ENCODE measurements at places on chromosomes 7 and 10. TPM values are rescaled to one million over a fixed set of nuclear protein-coding genes. Genes with fewer than 3 reads are reported as not detected.
A peak's percentile ranks its signal among the peaks of the same experiment; 100 is the strongest.

DNA sequence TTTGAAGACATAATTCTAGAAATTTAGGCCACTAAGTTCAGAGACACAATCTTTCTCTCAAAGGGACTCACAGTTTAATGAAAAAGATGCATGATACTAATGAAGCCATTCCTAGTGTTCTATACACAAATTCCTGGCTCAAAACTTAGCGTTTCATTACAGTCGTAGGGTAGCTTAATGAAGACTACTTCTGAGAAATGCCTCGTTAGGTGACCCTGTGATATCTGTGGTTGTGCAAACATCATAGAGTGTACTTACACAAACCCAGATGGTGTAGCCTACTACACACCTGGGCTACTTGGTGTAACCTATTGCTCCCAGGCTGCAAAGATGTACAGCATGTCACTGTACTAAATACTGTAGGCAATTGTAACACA, 488 bp upstream of the CHCHD3 start:
- peaks cover 34% of the 10 kb centered on the region for H3K4me1 ChIP-seq
- no peak overlapping the region for H3K27ac ChIP-seq
- no peaks in the 10 kb centered on the region for H3K36me3 ChIP-seq
- DNase-seq, result no peak

DNA sequence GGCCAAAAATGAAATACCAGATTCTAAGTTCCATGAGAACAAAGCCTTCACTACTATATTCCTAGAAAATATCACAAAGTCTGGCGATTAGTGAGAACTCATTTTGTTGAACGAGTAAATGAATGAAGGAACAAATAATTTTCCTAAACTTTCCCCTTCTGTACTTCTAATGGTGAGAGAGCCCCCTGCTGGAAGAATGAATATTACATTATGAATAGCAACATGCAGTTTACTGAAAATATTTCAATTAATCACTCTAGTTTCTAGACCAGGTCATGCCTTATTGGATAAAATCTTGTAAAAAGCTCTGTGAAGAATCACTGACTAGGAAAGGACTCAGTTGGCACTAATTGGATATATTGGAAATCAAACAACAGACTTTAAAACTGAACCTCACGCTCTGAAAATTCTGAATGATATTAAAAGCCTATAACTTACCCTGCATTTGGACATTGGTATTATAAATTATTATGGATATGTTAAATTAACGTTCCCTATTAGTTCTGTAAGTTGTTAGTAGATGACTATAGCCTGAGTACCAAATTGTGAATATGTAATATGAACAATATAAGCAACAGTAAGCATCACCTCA, 32.4 kb upstream of the MTPN start:
- DNase-seq, result no peak
- no peaks in the 10 kb centered on the region for H3K4me1 ChIP-seq
- H3K27ac ChIP-seq, result no peak overlapping the region
- H3K27me3 ChIP-seq, result no peaks in the 10 kb centered on the region

- DNase-seq, result no peak
- peaks cover 74% of the 10 kb centered on the region for H3K36me3 ChIP-seq
These were observed 68.5 kb downstream of the EZH2 start for GRCh38 chr7:148815612-148816011.

DNA sequence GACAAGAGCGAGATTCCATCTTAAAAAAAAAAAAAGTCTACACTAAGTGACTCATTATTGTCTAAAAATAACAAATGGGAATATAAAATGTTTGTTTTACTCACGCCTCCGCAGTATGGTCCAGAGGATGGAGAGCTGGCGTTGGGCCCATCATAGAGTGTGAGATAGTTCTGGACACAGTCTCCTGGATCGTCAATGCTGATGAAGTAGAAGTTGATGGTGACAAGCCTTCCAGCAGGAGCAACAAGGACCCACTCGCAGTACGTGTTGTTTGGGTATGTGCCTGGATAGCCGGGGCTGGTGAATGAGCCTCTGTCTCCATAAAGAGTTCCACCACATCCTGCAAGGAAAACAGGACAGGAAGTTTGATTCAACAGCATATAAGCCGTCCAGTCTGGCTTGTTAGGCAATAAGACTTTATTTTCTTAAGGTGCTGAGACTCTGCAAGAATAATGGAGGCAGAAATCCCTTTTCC, 11.5 kb upstream of the RSU1 start:
- no peaks in the 10 kb centered on the region for H3K27me3 ChIP-seq
- no peaks in the 10 kb centered on the region for H3K36me3 ChIP-seq
- peak overlapping the region; percentile 40 for H3K27ac ChIP-seq

DNA sequence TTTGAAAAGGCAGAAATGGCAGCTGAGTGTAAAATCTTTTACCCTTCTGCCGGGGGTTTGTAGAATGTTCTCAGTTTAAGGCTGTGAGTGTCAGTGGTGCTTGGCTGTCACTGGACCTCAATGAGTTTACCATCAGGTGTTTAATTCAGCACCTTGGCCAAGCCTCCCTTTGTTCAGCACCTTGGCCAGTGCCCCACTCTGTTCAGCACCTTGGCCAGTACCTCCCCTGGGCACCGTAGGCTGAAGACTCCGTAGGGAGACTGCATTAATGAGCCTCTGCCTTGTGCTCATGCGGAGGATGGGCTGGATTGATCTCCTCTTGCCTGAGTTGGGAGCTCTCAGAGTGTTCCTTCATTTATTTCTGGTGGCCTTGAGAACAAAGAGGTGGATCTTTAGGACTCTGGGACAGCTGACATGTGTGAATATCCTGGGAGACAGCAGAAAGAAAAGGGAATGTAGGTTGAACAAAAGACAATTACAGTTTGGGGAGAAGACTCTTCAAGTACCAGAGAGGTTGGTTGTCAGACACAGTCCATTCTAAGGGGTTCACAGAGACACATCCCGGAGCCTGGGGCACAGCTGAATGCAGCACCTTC, 1.6 kb downstream of the FAM24A start:
- H3K4me3 ChIP-seq, result no peak overlapping the region
- peak; percentile 23 for DNase-seq
- no peaks in the 10 kb centered on the region for H3K36me3 ChIP-seq
- no peaks in the 10 kb centered on the region for H3K27me3 ChIP-seq
- H3K27ac ChIP-seq, result no peak overlapping the region

- DNase-seq, result no peak
- H3K36me3 ChIP-seq, result no peaks in the 10 kb centered on the region
- peaks cover 100% of the 10 kb centered on the region for H3K27me3 ChIP-seq
- H3K4me1 ChIP-seq, result peaks cover 39% of the 10 kb centered on the region
- H3K27ac ChIP-seq, result no peak overlapping the region
These were observed 5.4 kb downstream of the EMX2 start for GRCh38 chr10:117547716-117548668.

DNA sequence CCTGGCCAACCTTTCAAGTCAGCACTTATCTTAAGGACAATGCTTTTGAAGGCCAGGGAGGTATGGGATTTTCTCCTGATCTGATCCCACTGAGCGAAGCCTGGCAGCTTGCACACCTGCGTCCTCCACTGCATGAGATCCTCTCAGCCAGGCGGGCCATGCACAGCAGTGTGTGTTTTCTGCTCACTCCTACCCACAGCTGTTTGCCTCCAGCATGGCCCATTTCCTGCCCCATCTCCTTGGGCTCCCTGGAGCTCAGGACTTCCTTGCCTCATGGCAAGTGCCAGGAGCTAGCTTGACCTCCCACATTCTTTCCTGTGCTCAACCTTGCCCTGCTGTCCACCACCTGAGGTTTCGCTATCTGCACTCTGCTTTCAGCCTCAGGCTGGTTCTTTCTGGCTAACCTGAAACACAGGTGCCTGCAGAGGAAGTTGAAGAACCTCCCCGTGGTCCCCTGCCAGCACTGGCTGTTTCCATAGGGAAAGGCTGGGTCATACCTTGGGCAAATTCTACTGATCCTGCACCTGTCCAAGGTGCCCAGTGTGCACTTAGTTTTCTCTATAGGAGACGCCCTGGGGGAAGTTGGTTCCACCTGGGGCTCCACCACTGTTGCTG, 43.9 kb upstream of the EEPD1 start:
- H3K4me1 ChIP-seq, result no peaks in the 10 kb centered on the region
- H3K27me3 ChIP-seq, result no peaks in the 10 kb centered on the region
- no peak overlapping the region for H3K4me3 ChIP-seq
- no peak for DNase-seq
- no peaks in the 10 kb centered on the region for H3K36me3 ChIP-seq

DNA sequence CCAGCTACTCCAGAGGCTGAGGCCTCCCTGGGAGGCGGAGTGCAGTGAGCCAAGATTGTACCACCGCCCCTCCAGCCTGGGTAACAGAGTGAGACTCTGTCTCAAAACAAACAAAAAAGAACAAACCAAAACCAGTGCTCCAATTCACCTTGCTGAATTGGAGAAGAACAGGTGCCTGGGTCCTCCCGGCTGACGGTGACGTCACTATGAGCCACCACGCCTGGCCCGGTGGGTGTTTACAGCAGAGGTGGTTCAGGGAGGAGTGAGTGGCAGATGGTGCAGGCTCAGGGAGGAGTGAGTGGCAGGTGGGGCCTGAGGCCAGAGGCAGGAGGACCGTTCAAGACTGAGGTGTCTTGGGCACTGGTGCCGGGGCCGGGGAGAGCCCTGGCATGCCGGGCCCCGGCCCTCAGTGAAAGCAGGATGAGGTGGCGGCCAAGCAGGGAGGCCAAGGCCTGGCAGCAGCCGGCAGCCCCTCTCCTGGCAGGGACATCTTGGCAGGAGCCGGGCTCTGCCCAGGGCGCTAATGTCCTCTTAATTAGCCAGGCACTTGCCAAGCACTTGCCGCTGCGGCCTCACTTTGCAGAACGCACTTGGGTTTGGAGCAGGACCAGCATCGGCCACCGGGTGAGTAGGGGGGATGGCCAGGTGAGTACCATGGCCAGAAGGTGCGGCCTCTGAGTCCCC, 162.8 kb upstream of the TNRC18 start:
- H3K36me3 ChIP-seq, result no peaks in the 10 kb centered on the region
- H3K27ac ChIP-seq, result no peak overlapping the region
- DNase-seq, result no peak
- no peaks in the 10 kb centered on the region for H3K27me3 ChIP-seq

- H3K27ac ChIP-seq, result no peak overlapping the region
- H3K4me3 ChIP-seq, result no peak overlapping the region
- DNase-seq, result no peak
- H3K36me3 ChIP-seq, result no peaks in the 10 kb centered on the region
- H3K27me3 ChIP-seq, result peaks cover 95% of the 10 kb centered on the region
These were observed 10.2 kb downstream of the EMX2 start for GRCh38 chr10:117552701-117553141.

GRCh38 chr7:156442516-156442915, 198.1 kb upstream of the RNF32 start:
- H3K4me1 ChIP-seq, result no peaks in the 10 kb centered on the region
- no peak overlapping the region for H3K27ac ChIP-seq
- no peaks in the 10 kb centered on the region for H3K36me3 ChIP-seq
- no peak for DNase-seq
- H3K4me3 ChIP-seq, result no peak overlapping the region

GRCh38 chr7:46015107-46015868, 94.2 kb upstream of the IGFBP3 start:
- DNase-seq, result peak; percentile 69
- no peaks in the 10 kb centered on the region for H3K36me3 ChIP-seq
- no peak overlapping the region for H3K27ac ChIP-seq
- H3K27me3 ChIP-seq, result no peaks in the 10 kb centered on the region
- no peak overlapping the region for H3K4me3 ChIP-seq
- peaks cover 12% of the 10 kb centered on the region for H3K4me1 ChIP-seq

- H3K4me3 ChIP-seq, result no peak overlapping the region
- no peak for DNase-seq
- H3K4me1 ChIP-seq, result peaks cover 13% of the 10 kb centered on the region
- H3K27ac ChIP-seq, result no peak overlapping the region
- H3K27me3 ChIP-seq, result no peaks in the 10 kb centered on the region
- no peaks in the 10 kb centered on the region for H3K36me3 ChIP-seq
These were observed 70.1 kb downstream of the CDK14 start for GRCh38 chr7:90666186-90666585.

- H3K4me1 ChIP-seq, result peaks cover 19% of the 10 kb centered on the region
- H3K27ac ChIP-seq, result no peak overlapping the region
- no peaks in the 10 kb centered on the region for H3K36me3 ChIP-seq
- peak overlapping the region; percentile 70 for H3K4me3 ChIP-seq
- DNase-seq, result no peak
These were observed 1.6 kb downstream of the DPYSL4 start for GRCh38 chr10:132188331-132188730.

- no peaks in the 10 kb centered on the region for H3K4me1 ChIP-seq
- no peaks in the 10 kb centered on the region for H3K36me3 ChIP-seq
- no peak overlapping the region for H3K27ac ChIP-seq
- DNase-seq, result no peak
- no peaks in the 10 kb centered on the region for H3K27me3 ChIP-seq
These were observed 119.3 kb upstream of the LAMB4 start for GRCh38 chr7:108249453-108249852.

DNA sequence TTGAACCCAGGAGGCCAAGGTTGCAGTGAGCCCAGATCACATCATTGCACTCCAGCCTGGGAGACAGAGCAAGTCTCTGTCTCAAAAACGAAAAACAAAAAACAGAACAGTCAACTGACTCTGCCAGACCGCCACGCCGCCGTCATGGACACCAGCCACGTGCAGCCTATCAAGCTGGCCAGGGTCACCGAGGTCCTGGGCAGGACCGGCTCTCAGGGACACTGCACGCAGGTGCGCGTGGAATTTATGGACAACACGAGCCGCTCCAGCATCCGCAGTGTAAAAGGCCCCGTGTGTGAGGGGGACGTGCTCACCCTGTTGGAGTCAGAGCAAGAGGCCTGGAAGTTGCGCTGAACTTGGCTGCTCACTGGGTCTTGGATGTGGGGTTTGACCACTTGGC, 470.0 kb downstream of the CALN1 start:
- no peak overlapping the region for H3K4me3 ChIP-seq
- no peak overlapping the region for H3K27ac ChIP-seq
- no peaks in the 10 kb centered on the region for H3K4me1 ChIP-seq
- H3K36me3 ChIP-seq, result no peaks in the 10 kb centered on the region
- DNase-seq, result no peak
- H3K27me3 ChIP-seq, result no peaks in the 10 kb centered on the region

DNA sequence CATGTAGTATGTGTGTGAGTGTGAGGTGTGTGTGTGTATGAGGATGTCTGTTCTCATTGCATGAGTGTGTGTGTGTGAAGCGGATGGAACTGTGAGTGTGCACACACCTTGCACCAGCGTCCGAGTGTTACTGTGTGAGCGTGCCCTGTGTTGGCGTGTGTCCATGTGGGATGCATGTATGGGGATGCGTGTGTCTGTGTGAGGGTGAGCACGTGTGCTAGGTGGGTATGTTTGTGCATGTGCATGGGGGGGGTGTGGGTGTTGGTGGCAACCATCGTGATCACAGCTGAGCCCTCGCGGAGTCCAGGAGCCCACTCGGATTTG, 6.4 kb downstream of the KNDC1 start:
- peaks cover 56% of the 10 kb centered on the region for H3K27me3 ChIP-seq
- H3K4me1 ChIP-seq, result peaks cover 5% of the 10 kb centered on the region
- DNase-seq, result no peak
- no peaks in the 10 kb centered on the region for H3K36me3 ChIP-seq
- H3K27ac ChIP-seq, result no peak overlapping the region

GRCh38 chr7:64999165-65000004, 7.1 kb downstream of the ERV3-1 start:
- DNase-seq, result no peak
- H3K27me3 ChIP-seq, result no peaks in the 10 kb centered on the region

- H3K27me3 ChIP-seq, result no peaks in the 10 kb centered on the region
- H3K4me3 ChIP-seq, result no peak overlapping the region
- no peaks in the 10 kb centered on the region for H3K36me3 ChIP-seq
These were observed 54.1 kb downstream of the ABLIM1 start for GRCh38 chr10:114603948-114604347.

- H3K4me1 ChIP-seq, result no peaks in the 10 kb centered on the region
- no peak for DNase-seq
- H3K4me3 ChIP-seq, result no peak overlapping the region
- no peak overlapping the region for H3K27ac ChIP-seq
- H3K36me3 ChIP-seq, result no peaks in the 10 kb centered on the region
These were observed 307.1 kb downstream of the ANKRD7 start for GRCh38 chr7:118531566-118531965.

The EIF5AL1 gene
- 0.07 TPM for total RNA-seq

The FRAT1 gene
- 6.6 TPM for total RNA-seq

The NRCAM gene
- 0.26 TPM for total RNA-seq

The TFPI2 gene
- 1.1 TPM for total RNA-seq

The FEZF1 gene
- total RNA-seq, result not detected

The PHKG1 gene
- total RNA-seq, result 17.1 TPM
